ENCODE measurements at places on chromosomes 3 and 15.

- DNase-seq: no peak
Observed at GRCh38 chr3:148756311-148756710, 58.6 kb downstream of the AGTR1 start.

DNA sequence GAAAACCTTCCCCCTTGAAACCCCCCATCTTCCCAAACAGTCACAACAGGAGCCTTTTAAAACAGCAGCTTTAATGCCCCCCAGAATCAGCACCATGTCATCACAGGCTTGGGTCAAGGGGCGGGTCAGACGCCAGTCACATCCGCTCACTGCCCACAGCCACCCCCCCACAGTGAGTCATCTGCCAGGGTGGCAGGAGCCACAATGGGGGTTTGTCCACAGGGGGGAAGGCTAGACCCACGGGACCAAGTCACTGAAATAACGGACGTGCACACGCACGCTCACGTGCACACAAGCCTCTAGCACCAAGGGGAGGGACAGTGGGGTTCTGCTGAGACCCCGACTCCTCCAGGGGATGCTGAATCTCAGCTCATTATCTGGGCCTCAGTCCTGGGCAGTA is 441 bp upstream of the UCN2 start:
- no peak for DNase-seq

DNA sequence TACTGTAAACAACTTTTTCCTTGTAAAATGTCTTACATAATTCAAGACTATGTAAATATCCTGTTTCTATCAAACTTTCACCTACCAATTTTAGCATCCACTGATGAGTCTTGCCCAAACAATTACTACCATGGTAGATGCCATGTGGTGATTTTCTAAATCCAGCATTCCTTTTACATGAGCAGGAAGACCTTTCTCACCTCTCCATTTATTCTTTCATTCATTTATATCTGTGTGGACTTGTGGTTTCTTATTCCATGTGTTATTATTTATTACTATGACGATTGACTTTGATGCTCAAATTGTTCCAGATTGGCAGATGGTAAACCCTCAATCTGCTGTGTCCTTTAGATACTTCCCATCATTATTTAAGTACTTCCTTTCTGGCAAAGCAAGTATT is 62.4 kb downstream of the IFT57 start:
- no peak for DNase-seq

DNA sequence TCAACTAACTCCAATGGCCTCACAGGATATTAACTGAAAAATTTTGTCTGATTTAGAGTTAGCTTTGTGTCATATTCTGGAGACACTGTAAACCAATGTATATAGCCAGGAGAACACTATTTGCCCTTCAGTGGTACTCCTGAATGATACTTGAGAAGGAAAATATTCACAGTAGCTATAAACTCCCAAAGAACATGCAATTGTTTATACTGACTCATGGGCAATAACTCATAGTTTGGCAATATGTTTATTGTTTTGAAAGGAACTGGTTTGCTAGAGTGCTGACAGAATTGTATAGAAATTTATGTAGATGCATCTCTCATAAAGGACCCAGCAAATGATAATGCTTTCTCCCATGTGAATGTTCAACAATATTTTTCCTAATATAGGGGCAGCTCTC is 537.6 kb downstream of the PLOD2 start:
- no peak for DNase-seq

DNA sequence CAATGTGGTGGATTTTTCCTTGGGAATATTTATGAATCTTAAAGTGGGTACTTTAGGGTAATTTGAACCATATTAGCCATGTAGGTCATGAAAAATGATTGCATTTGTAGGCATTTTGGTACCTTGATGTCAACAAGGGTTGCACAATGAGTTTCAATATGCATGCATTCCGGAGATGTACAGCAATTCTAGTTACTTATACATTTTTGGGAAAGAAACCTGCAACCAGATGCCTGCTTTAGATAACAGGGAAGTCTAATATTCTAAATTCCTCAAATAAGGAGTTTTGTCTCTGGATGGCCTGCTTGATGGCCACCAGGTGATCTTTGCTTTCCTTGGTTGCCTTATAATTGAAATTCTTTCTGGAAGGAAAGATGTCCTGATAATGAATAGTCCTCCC is 240.5 kb upstream of the SETMAR start:
- DNase-seq: no peak

DNA sequence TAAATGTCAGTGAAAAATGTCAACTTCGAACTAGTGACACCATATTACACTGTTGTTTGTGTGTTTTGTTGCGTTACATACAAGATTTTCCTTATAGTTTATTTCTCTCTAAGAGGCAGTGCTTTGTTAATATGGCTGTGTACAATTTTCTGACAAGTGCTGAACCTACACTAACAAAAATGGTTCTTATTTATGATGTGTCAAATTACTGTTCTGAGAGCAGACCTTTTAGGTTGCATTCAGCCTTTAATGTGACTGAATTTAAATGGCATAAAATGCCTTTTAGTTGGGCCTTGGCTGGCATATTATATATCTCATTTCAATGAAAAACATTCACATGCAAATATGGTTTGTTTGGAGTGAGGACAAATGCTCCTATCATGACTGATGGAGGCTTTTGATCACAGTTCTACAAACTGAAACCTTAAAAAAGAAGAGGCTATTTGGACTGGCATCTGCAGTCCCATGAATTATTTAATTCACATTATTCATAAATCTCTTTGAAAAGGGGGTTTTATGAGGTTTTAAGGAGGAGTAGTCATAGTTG is 750.6 kb downstream of the CADM2 start:
- DNase-seq: no peak

DNA sequence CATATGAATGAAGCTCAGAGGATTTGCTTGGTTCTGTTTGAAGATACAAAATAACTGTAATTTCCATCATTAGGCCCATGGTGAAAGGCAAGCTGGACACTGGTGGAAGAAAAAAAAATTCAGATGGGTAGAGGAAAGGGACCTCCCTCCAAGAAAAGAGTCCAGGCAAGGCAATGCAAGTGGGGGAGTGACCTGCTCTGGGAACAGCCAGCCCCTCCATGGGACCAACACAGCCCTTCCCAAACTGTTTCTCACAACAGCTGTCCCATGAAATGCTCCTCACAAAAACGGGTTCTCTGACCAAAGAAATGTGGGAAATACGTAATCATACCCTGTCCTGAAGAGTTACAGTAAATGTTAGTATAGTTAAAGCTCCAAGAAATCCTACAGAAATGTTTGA is 4.4 kb upstream of the AP3S2 start:
- no peak for DNase-seq

DNA sequence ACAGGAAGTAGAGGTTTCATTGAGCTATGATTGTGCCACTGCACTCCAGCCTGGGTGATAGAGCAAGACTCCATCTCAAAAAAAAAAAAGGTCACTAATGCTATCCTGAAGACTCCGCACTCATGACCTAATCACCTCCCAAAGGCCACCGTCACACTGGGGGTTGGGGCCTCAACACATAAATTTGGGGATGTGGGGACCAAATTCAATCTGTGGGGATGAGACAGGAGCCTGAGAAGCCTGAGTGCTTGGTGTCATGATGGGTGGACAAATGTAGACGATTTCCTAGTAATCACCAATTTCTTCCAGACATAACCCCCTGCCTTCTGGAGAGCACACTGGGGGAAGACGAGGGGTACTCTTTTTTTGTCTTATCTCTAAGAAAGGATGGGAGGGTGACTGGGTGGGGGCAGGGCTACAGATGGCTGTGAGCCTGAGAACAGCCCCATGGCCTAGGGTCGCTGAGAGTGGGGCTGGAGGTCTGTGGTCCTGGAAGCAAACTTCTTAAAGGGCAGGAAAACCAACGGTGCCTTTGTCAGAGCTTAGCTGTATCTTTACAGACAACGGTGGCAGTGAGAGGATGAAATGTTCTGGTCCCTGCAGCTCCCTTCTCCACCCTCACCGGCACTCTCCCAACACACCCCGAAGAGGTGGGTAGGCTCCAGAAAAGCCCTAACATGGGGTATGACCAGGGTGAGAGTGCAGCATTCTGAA is 16.6 kb upstream of the KLF13 start:
- no peak for DNase-seq

DNA sequence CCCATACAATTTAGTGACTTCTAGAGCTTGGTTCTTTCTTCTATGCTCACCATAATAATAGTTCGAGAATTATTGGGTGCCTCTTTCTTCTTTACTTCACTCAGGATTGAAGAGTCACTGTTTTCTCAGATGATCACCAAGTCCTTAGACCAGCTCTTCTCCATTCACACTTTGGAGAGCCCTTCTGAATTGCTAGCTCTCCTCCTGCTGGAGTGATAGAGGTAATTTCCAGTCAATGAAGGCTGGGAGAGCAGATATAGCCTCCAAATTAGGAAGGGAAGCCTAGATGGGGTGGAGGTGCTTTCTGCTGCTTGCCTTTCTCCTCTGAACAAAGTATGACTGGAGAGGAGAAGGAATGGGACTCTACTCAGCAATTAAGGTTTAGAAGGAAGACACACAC is 10.7 kb upstream of the BBX start:
- DNase-seq: no peak

- no peak for DNase-seq
Observed at GRCh38 chr15:82950746-82951370, 1.7 kb downstream of the HOMER2 start.

GRCh38 chr3:17354341-17354740 is 388.1 kb downstream of the TBC1D5 start:
- DNase-seq: no peak

DNA sequence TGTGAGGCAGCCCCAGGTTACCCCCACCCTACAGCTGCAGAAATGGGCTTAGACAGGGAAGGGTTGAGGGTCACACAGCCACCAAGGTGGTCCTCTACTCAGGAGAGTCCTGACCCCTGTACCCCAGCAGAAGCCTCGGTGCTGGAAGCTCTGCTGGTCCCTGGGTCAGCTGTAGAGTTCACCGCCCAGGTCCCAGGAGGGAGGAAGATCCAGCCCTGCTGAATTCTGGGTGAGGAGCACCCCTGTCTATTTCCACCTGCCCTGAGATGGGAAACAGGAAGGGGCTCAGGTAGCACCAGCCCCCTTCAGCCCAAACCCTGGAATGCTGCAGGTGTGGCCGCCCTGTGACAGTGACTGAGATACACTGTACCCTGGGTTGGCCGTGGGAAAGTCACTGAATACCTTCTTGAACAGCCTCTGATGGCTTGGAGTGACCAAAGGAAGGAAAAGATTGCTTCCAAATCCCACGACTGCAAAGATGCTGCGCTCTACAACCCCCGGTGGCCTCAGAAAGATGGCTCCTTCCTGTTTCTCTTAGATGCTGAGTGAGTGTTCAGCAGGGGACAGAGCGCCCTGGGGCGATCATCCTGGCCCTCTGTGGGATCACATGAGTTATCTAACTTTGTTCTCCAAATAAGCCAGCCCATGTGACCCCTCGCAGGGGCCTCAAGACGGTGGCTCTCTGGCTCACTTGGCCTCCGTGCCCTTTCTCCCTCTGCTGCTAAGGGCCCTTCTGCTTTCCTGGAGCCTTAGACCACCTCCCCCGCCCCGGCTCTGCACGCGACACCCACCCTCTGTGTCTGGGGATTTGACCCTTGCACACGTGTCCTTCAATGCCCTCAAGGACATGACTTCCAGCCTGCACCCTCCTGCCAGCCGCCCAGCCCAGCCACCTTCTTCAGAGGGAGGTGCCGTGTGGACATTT is 141.9 kb downstream of the NSMCE3 start:
- no peak for DNase-seq

DNA sequence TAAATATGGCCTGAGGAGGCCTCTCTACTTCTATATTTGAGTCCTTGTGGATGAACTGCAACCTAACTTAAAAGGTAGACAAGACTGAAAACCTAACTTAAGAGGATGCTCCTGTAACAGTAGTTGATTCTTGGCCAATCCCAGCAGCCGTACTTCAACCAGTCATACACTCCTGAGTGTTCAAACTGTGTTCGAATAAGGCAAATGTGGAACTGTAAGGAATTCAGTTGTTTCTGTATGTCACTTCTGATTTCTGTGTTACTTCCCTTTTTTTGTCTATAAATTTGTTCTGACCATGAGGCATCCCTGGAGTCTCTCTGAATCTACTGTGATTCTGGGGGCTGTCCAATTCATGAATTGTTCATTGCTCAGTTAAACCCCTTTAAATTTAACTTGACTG is 20.5 kb downstream of the GALK2 start:
- no peak for DNase-seq

DNA sequence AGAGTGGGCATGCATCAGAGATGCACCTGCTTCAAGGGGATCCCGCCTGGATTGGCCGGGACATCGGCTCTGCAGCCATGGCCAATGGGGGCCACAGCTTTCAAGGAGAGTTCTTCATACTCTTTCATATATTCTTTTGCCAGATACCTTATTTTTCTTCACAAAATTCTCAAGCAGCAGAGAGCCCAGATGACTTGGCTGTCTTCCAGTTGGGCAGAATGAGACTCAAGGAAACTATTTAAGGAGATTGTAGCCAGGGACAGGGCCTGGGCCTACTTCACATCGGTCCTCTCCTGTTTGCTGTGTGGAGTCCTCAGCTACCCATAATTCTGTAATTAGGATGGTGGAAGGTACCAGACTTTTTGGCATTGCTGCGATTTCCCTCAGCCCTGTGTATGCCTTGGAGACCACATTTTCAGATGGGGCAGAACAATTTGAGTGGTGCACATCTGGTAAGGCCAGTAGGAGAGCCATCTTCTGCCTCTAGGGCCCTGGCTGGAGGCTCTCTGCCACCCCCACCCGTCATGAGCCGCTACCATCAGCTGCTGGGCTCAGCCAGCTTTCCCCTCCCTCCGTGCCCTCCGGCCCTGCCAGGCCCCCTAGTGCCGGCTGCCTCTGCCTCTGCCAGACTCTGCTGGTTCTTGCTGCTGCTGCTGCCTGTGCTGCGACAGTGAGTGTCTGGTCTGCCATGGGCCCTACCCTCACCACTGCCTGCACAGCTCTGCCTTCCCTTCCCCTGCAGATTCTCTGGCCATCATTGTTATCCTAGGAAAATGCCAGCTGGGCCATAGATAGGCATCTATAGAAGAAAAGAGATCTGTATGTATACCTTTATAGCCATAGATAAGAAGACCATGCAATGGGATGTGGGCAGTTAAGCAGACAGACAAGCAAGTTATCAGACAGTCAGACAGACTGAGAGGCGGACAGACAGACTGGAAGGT is 6.7 kb downstream of the PLIN1 start:
- DNase-seq: no peak

GRCh38 chr3:183381673-183382072 is 46.7 kb downstream of the MCF2L2 start:
- no peak for DNase-seq

GRCh38 chr3:184322731-184323487 is 8.5 kb downstream of the EIF4G1 start:
- DNase-seq: no peak

- DNase-seq: no peak
Observed at GRCh38 chr3:128410669-128411573, 55.8 kb downstream of the DNAJB8 start.

GRCh38 chr15:38904298-38904697 is 339.7 kb upstream of the RASGRP1 start:
- DNase-seq: no peak

- DNase-seq: no peak
Observed at GRCh38 chr3:81452418-81452817, 309.0 kb downstream of the GBE1 start.

GRCh38 chr3:188085584-188086560 is 68.1 kb upstream of the LPP start:
- DNase-seq: no peak

- DNase-seq: no peak
Observed at GRCh38 chr3:133330522-133330921, 69.3 kb upstream of the BFSP2 start.

All from effector memory CD4-positive, alpha-beta T cell (primary cell).